ENCODE measurements at places on chromosomes 11 and 22. TPM values are rescaled to one million over a fixed set of nuclear protein-coding genes. Genes with fewer than 3 reads are reported as not detected.

DNA sequence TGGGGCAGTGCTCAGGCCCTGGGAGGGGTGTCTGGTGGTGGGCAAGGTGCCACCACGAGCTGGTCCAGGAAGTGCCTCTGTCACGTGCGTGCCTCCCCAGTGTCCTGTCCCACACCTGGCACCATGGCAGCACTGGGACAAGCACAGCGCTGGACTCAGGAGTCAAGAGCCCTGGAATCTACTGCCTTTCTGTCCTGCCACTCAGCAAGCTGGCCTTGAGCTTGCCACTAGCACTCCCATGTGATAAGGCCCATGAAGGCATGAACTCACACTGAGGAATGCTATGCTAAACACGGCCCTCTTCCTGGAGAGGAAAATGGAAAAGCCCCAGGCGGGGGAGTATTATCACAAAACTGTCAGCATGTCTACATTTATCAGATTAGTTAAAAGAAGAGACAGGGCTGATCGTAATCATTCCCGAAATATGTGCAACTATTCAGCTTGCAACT lies 50.7 kb upstream of the SLC35C1 start:
- peaks cover 11% of the 10 kb centered on the region for H3K27me3 ChIP-seq
- no peak overlapping the region for H3K27ac ChIP-seq
- no peaks in the 10 kb centered on the region for H3K36me3 ChIP-seq
- H3K4me1 ChIP-seq, result no peaks in the 10 kb centered on the region
- H3K4me3 ChIP-seq, result no peak overlapping the region
- no peak for DNase-seq

DNA sequence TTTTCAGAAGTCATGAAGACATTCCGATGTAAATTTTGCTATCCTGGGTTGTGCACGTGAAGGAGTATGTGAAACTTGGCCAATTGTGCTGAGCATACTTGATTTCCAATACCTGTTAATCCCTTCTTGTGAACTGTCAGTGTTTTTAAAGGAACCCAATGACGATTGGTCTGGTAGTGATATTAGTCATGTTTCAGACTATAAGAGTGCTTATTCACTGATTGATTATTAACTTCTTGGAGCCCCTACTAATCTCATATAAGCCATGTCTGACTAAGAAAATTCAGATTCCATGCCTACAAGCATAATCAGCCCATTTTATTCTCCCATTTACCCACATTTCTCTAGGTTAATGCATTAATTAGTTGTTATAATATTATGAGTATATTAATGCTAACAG lies 330.8 kb upstream of the MTNR1B start:
- DNase-seq, result no peak
- no peaks in the 10 kb centered on the region for H3K27me3 ChIP-seq
- H3K27ac ChIP-seq, result no peak overlapping the region
- H3K36me3 ChIP-seq, result no peaks in the 10 kb centered on the region

DNA sequence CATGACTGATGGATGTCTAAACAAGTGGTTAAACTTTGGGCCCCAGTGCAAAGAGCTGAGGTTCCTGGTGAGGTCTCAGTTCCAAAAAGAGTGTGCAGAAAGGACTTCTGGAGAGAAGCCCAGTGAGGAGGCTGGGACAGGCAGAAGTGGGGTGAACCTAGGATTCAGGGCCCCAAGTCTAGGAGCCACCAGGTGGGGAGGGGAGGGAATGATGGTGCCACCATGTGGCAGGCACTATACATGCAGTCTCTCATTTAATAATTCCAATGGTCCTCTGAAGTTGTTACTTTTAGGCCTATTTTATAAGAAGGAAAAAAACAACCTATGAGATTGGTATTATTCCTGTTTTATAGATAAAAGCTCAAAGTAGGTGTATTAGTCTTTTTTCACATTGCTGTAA lies 102.0 kb downstream of the INSC start:
- no peaks in the 10 kb centered on the region for H3K36me3 ChIP-seq
- H3K4me1 ChIP-seq, result no peaks in the 10 kb centered on the region
- H3K27ac ChIP-seq, result no peak overlapping the region
- H3K4me3 ChIP-seq, result no peak overlapping the region
- no peak for DNase-seq

DNA sequence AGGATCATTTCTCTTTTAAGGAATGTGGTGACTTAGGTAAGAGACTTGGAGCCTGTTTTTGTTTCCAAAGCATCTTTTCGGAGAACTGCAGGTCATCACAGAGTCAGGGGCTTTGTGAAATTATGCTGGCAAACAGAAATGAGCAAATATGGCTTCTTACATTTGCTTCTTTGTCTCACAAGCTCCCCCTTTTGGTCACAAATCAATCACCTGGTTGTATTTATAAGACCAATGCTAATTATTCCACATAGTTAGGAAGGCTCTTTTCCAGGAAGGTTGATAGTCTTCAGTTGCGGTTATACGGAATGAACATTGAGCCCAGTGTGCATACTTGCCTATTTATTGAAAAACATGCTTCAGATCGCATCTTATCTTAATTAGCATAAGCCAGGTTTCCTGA lies 34.6 kb upstream of the CEP126 start:
- no peaks in the 10 kb centered on the region for H3K4me1 ChIP-seq
- H3K27me3 ChIP-seq, result no peaks in the 10 kb centered on the region
- DNase-seq, result no peak
- H3K27ac ChIP-seq, result no peak overlapping the region

DNA sequence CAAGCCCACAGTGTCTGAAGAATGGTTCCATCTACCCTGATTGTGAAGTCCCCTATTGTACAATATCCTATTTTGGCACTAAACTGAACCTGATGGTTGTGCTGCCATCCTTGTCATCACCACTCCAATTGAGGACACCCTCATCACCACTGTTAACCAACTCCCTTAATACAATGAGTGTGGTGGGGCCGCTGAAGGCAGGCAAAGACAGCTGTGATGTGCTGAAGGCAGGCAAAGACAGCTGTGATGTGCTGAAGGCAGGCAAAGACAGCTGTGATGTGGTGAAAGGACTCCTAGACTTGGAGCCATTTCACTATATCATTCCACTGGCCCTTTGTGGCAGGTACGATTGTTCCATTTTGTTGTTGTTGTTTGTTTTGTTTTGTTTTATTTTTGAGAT lies 481.6 kb downstream of the SOX6 start:
- DNase-seq, result no peak
- no peak overlapping the region for H3K4me3 ChIP-seq
- H3K36me3 ChIP-seq, result no peaks in the 10 kb centered on the region

DNA sequence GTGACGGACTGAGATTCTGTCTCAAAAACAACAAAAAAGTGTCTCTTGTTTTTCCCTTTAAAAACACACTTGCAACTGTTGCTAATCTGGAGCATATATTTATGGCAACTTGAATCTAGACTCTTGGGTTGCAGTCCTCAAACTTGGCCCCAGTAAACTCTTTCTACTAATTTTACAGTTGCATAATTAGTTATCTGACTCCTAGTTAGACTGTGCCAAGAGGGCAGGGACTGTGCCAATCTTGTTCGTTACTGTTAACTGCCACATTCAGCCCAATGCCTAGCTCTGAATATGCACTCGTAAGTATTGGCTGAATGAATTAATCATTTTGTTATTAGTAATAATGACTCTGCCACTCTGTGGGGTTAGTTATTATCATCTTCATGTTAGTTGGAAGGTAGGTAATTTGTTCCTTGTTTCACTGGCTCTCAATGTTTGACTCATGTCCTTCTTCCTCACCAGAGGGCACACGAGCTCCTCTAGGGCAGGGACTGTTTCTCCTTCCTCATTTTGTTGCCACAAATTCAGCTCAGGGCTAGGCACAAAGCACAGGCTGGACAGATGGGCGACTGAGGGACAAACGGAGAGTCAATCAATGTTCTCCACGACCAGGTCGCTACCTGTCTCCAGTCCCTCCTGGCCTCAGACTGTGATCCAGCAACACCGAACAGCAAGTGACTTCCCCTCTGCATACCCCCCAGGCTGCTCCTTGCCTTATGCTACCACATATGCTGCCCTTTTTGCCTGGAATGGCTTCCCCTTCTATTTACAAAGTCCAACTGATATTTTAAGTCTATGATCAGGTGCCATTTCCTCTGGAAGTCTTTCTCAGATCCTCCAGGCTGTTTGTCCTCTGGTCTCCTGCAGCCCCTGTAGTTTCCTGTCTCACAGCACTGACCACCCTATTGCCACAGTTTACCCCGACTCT lies 9.0 kb downstream of the CLPB start:
- H3K27ac ChIP-seq, result peak overlapping the region; percentile 33
- H3K36me3 ChIP-seq, result peaks cover 23% of the 10 kb centered on the region
- H3K4me1 ChIP-seq, result peaks cover 20% of the 10 kb centered on the region

GRCh38 chr11:14189874-14190273 lies 169.1 kb downstream of the RRAS2 start:
- DNase-seq, result no peak
- H3K27me3 ChIP-seq, result peaks cover 4% of the 10 kb centered on the region
- H3K36me3 ChIP-seq, result no peaks in the 10 kb centered on the region
- H3K4me3 ChIP-seq, result no peak overlapping the region

GRCh38 chr22:25201557-25202273 lies 2.1 kb downstream of the CRYBB3 start:
- peak; percentile 32 for DNase-seq
- H3K4me3 ChIP-seq, result no peak overlapping the region
- H3K36me3 ChIP-seq, result no peaks in the 10 kb centered on the region
- no peak overlapping the region for H3K27ac ChIP-seq
- H3K27me3 ChIP-seq, result no peaks in the 10 kb centered on the region

DNA sequence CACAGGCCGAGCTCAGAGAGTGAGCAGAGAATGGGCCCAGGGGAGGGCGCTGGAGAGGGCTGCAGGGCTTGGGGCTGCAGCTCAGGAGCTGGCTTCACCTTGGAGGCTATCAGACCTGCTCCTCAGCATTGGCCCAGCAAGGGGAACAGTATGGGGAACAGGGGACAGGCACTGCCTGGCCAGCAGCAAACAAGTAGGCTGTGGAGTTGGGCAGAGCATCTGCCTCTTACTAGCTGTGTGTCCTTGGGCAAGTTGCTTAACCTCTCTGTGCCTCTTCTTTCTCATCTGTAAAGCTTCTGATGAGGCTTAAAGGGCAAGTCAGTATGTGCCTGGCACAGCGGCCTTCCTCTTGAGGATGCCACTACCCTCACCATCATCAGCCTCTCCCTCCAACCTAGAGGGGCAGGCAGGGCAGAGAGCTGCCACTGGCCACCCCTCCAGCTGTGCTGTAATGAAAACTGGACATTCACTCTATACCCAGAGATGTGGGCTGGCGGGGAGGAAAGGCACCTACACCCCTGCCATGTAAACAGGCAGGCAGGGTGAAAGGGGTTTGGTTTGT lies 7.5 kb upstream of the CDKN1C start:
- peak overlapping the region; percentile 92 for H3K27ac ChIP-seq
- H3K36me3 ChIP-seq, result no peaks in the 10 kb centered on the region
- DNase-seq, result peak; percentile 81
- H3K4me1 ChIP-seq, result peaks cover 40% of the 10 kb centered on the region

DNA sequence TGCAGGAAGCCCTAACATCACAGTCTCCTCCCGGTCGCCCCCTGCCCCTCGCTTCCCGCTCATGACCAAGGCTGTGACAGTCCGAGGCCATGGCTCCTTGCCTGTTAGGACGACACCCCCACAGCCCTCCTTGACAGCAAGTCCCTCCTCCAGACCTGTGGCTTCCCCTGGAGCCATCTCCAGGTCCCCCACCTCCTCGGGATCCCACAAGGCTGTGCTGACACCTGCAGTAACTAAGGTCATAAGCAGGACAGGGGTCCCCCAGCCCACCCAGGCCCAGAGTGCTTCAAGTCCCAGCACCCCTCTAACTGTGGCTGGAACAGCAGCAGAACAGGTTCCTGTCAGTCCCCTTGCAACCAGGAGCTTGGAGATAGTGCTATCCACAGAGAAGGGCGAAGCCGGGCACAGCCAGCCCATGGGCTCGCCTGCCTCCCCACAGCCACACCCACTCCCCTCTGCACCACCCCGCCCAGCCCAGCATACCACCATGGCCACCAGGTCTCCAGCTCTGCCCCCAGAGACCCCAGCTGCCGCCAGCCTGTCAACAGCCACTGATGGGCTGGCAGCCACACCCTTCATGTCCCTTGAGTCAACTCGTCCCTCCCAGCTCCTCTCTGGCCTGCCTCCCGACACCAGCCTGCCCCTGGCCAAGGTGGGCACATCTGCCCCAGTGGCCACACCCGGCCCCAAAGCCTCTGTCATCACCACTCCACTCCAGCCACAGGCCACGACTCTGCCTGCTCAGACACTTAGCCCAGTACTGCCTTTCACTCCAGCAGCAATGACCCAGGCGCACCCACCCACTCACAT lies 63.2 kb downstream of the OTOG start:
- peaks cover 8% of the 10 kb centered on the region for H3K27me3 ChIP-seq
- no peaks in the 10 kb centered on the region for H3K36me3 ChIP-seq
- H3K4me3 ChIP-seq, result no peak overlapping the region
- peak; percentile 13 for DNase-seq
- no peak overlapping the region for H3K27ac ChIP-seq

The NTM gene
- not detected for total RNA-seq

The CARD16 gene
- total RNA-seq, result 70.8 TPM

The SCUBE2 gene
- total RNA-seq, result 0.65 TPM
